ENCODE measurements at places on chromosomes 1 and 21. TPM values are rescaled to one million over a fixed set of nuclear protein-coding genes. Genes with fewer than 3 reads are reported as not detected.
A peak's percentile ranks its signal among the peaks of the same experiment; 100 is the strongest.

DNA sequence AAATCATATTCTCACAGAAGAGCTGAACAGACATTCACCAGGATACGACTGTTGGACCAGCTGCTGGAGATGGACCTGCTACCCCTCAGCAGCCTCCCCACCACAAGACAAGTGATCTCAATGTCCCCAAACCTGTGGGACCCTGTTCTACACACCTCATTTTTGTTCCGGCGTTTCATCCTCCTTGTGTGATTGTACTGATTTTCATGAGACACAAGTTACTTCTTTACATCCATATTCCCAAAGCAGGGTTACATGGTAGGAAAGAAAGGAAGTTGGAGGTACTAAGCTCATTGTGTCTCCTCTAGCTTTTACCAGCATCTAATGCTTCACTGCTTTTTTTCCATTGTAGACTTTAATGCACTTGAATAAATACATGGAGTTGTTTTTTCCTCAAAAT is 8.7 kb downstream of the ADAMTS1 start:
- H3K4me3 ChIP-seq, result no peak overlapping the region
- H3K36me3 ChIP-seq, result peaks cover 39% of the 10 kb centered on the region
- no peak overlapping the region for H3K27ac ChIP-seq
- no peaks in the 10 kb centered on the region for H3K4me1 ChIP-seq
- no peak for DNase-seq

Gene NBPF14
- 15.0 TPM for total RNA-seq

DNA sequence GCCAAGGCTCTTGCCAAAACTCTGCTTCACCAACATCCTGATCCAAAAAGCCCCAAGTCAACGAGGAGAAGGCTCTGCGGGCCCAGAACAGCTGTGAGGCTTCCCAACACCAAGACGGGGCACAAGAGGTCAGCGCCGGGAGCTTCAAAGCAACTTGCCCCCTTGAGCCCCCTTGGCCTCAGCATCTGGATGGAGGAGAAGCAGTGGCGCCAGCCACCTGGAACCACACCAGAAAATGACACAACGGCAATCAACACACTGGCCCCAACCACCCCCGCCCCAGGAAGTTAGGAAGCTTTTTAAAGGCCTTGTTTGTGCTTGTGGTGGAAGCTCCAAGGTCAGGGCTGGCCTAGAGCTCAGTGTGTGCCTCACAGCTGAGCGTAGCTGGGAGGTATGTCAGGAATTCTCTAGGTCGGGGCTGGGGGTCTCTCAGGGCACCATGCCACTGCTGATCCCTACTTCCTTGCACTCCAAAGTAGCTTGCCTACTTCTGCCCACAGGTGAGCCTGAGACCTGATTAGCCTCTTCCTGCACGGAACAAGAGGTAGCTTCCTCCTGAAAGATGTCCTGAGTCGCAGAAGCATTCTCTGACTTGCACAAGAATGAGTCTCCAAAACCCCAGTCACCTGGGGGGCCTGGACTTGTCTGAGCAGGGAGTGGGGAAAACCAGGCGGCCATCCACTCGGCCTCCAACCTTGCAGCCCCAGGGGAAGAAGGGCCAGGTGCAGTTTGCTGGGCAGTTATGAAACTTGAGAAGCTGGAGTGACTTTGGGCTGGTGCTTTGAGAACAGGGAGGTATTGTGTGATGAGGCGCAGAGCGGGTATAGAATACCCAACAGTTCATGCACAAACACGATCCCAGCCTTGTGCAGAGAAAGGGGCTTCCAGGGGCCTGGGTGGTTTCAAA is 9.7 kb upstream of the SRP9 start:
- no peak for DNase-seq
- H3K27ac ChIP-seq, result peak overlapping the region; percentile 1
- peaks cover 3% of the 10 kb centered on the region for H3K4me1 ChIP-seq
- H3K4me3 ChIP-seq, result no peak overlapping the region

DNA sequence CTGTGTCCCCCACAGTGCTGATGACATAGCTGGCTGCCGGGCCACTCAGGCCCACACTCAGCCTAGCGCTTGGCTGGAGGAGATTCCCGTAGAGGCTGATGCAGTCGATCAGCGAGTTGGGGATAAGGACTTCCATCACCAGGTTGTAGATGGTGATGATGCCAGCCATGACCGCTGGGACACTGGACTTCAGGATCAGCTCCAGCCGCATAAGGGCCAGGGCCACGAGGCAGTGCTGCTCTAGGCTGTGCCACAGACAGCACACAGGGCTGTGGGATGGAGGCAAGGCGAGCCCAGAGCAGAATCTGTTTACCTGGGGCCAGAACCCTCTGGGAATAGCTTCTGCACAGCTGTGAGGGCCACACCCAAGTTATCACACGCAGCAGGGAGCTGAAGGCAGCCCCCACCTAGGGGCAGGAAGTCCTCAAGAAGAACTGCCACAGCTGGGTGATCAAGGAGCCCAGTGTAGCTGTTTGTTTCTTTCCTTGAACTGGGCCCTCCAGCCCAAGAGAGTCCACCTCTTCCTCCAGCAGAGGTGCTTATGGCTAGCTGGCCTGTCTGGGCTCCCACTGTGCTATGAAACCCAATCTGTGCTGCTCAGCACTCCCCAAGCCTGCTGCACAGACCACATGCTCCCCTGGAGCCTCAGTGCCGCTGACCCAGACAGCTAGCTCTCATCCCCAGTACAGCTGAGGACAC is 6.2 kb downstream of the SLC2A1 start:
- no peak overlapping the region for H3K27ac ChIP-seq
- no peak overlapping the region for H3K4me3 ChIP-seq
- H3K36me3 ChIP-seq, result no peaks in the 10 kb centered on the region
- no peaks in the 10 kb centered on the region for H3K27me3 ChIP-seq
- H3K4me1 ChIP-seq, result peaks cover 8% of the 10 kb centered on the region

Gene SYDE2
- total RNA-seq, result 11.5 TPM

Gene OR2L5
- total RNA-seq, result 0.09 TPM

Gene AIRE
- total RNA-seq, result not detected

DNA sequence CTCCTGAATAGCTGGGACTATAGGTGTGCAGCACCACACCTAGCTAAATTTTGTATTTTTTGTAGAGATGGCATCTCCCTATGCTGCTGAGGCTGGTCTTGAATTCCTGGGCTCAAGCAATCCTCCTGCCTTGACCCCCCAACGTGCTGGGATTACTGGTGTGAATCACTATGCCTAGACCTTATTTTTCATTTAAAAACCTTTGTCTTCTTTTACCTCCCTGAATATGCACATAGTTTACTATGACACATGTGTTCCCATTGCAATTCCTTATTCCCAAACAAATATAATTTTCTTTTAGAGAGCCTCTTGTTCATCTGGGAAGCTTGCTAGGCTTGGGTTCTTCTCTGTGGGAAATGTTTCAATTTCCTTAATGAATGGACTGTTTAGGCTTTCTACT is 16.8 kb downstream of the SH3BGR start:
- H3K27me3 ChIP-seq, result no peaks in the 10 kb centered on the region
- no peak for DNase-seq
- no peak overlapping the region for H3K27ac ChIP-seq
- H3K36me3 ChIP-seq, result no peaks in the 10 kb centered on the region
- H3K4me3 ChIP-seq, result no peak overlapping the region
- H3K4me1 ChIP-seq, result no peaks in the 10 kb centered on the region

DNA sequence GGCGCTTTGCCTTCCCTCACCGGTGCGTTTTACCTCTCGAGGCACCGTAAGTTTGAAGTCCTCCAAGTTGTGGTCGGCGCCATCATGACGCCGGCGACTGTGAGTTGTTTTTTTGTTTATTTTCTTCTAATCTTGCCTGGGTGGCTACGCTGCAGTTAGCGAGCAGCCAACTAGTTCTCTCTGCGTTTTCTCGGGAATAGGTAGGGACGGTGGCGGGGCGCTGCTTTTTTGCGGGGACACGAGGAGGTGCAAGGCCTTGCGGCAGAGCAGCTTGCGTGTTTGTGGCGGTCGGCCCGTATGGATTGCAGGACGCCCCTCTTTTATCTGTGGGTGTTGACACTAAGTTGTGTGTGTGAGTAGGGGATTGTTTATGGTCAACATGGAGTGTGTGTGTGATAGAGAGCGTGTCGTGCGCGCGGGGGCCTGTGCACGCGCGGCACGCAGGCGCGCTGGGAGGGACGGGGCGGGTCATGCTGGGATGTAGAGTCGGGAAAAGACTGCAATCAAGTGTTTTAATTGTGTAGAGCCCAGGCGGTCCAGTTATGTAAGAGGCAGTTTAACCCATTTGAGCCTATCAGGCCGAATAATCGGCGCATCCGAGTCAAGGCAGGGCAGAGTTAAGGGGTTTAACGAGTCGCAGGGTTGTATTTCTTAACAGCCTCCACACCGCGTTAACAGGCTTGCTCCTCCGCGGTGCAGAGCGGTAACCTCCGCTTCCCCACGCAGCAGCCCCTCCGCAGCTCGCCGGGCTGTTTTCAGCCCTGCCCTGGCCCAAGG is 1.2 kb upstream of the NEGR1 start:
- no peaks in the 10 kb centered on the region for H3K36me3 ChIP-seq
- peak overlapping the region; percentile 73 for H3K27ac ChIP-seq

DNA sequence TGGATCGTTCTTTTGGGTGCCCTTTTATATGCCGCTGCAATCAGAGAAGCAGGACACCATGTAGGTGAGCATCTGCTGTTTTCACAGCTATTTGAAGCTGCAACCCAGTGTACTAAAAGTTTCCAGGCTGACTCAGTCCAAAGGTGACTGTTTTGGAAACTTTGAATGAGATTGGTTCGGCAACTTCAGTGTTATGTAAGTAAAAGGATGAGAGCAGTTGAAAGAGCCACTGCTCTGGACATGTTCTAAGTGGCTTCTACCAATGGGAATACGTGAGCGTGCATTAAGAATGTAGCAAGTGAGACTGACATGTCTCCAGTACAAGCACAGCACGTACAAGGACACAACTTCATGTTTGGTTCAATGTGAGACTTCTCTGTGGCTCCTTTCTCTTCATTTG is 55.6 kb downstream of the DDR2 start:
- peaks cover 15% of the 10 kb centered on the region for H3K4me1 ChIP-seq
- H3K27ac ChIP-seq, result peak overlapping the region; percentile 58
- no peaks in the 10 kb centered on the region for H3K27me3 ChIP-seq
- DNase-seq, result no peak

Gene SERTAD4
- total RNA-seq, result under 0.01 TPM

- no peaks in the 10 kb centered on the region for H3K36me3 ChIP-seq
- H3K4me1 ChIP-seq, result no peaks in the 10 kb centered on the region
- DNase-seq, result no peak
- H3K4me3 ChIP-seq, result no peak overlapping the region
Measured at GRCh38 chr1:7687411-7687810, 83.7 kb upstream of the VAMP3 start.

- H3K4me3 ChIP-seq, result no peak overlapping the region
- H3K27ac ChIP-seq, result no peak overlapping the region
- no peaks in the 10 kb centered on the region for H3K4me1 ChIP-seq
- H3K36me3 ChIP-seq, result no peaks in the 10 kb centered on the region
- no peak for DNase-seq
Measured at GRCh38 chr1:98322966-98323365, 338.6 kb upstream of the SNX7 start.

DNA sequence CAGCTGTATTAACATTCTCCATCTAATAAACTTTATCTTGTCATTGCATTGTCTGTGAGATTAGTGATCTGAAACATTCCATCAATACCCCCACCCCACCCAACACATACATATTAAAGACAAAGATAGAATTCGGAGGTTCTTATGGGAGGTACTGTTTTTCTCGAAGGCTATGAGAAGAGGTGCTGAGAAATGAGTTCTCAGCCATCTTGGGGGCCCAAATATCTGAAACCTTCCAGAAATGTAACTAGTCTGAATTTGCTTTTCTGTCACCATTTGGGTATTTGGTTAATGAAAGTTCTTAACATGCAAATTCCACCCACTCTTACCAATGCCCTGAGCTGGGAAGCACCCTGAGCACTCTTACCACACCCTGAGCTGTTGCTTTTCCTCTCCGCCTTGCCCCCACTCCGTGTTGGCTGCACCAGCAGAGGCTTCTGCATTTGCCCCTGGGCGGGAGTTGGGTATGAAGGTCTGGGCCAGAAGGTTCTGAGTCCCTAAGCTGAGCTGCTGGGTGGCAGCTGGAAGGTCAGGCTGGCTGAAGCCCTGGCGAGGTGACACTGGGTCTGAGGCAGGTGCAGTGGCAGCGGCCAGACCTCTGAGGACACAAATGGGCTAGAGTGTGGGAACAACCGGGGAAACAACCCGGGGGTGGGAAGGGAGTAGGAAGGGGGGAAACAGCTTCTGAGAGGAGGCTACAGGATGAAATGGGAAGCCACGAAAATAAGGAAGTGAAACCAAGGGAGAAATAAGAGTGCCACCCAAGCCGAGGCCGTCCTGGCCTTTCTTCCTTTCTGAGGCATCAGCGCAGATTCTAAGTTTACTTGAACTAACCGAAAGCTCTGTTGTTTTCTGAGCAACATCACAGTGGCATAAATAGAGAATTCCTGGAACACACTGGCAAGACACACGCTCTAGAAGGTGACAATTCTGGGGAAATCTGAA is 26.3 kb upstream of the IER5 start:
- H3K27ac ChIP-seq, result no peak overlapping the region
- no peak for DNase-seq
- no peaks in the 10 kb centered on the region for H3K27me3 ChIP-seq
- H3K4me1 ChIP-seq, result no peaks in the 10 kb centered on the region

DNA sequence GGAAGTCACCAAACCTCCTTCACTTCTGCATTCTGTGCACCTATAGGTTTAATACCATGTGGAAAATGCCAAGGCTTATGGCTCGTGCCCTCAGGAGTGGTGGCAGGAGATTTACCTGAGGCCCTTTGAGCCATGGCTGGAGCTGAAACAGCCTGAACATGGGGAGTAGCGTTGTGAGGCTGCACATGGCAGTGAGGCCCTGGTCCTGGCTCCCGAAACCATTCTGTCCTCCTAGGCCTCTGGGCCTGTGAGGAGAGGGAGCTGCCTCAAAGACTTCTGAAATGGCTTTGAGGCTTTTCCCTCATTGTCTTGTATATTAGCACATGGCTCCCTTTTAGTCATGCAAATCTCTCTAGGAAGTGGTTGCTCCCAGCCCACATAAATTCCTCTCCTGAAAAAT is 20.6 kb downstream of the PTGFR start:
- no peaks in the 10 kb centered on the region for H3K4me1 ChIP-seq
- no peak overlapping the region for H3K4me3 ChIP-seq
- H3K36me3 ChIP-seq, result no peaks in the 10 kb centered on the region
- DNase-seq, result no peak

- H3K4me3 ChIP-seq, result no peak overlapping the region
- H3K4me1 ChIP-seq, result no peaks in the 10 kb centered on the region
Measured at GRCh38 chr1:202237052-202237451, 43.5 kb downstream of the LGR6 start.

DNA sequence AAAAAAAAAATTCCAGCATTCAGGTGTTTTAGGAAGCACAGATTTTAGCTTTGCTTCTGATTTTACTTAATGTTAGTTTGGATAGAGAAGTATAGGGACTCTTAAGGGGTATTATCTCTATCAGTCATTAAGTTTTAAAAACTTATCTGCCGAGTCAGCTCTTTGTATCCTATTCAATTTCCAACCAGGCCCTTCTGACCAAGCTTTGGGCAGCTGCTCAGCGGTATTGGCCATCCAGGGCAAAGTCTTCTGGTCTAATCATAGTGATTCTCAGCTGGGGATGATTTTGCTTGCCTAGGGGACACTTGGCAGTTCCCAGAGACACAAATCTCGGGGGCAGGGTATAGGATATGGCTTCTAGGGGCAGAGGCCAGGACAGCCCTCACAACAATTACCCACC is 47.6 kb downstream of the BACH1 start:
- H3K27ac ChIP-seq, result no peak overlapping the region
- no peaks in the 10 kb centered on the region for H3K27me3 ChIP-seq
- H3K36me3 ChIP-seq, result no peaks in the 10 kb centered on the region
- no peak for DNase-seq

Gene OR2L13
- not detected for total RNA-seq

GRCh38 chr1:185998391-185998790 is 264.2 kb downstream of the HMCN1 start:
- no peaks in the 10 kb centered on the region for H3K27me3 ChIP-seq
- H3K4me3 ChIP-seq, result no peak overlapping the region
- H3K4me1 ChIP-seq, result no peaks in the 10 kb centered on the region
- no peak for DNase-seq
- no peaks in the 10 kb centered on the region for H3K36me3 ChIP-seq

Gene KCNJ15
- total RNA-seq, result 4.8 TPM

Measured in liver (tissue), 10 donors.